ENCODE measurements at places on chromosomes 6 and 20. TPM values are rescaled to one million over a fixed set of nuclear protein-coding genes. Genes with fewer than 3 reads are reported as not detected.

Gene TFAP2D
- 0.46 TPM for total RNA-seq

Gene AVP
- not detected for total RNA-seq

Gene CLPSL2
- not detected for total RNA-seq

Gene TREML2
- not detected for total RNA-seq

Gene CD109
- 46.1 TPM for total RNA-seq

Gene DEFB124
- total RNA-seq: not detected

Gene IRF4
- not detected for total RNA-seq

Gene OPN5
- not detected for total RNA-seq

Gene RAET1L
- total RNA-seq: not detected

Gene HLA-G
- 0.26 TPM for total RNA-seq

Gene PPP1R18
- 55.1 TPM for total RNA-seq

Gene GABRR1
- not detected for total RNA-seq

Gene NOX3
- total RNA-seq: not detected

Gene HLA-DMB
- total RNA-seq: 0.07 TPM

Gene ZSCAN23
- total RNA-seq: 4.7 TPM

Gene KHDC1
- total RNA-seq: 3.5 TPM

Gene SCUBE3
- 153 TPM for total RNA-seq

Gene RAET1E
- total RNA-seq: 0.17 TPM

Gene WDR27
- 20.5 TPM for total RNA-seq

Gene SLC22A23
- total RNA-seq: 4.2 TPM

Gene CPXM1
- 0.33 TPM for total RNA-seq

Gene CRIP3
- 0.39 TPM for total RNA-seq

Gene CNKSR3
- 5.6 TPM for total RNA-seq

Gene MRPS18B
- 34.9 TPM for total RNA-seq

Gene TNFRSF21
- total RNA-seq: 6.3 TPM

Gene PRRT1
- total RNA-seq: 0.39 TPM

Gene ZSCAN9
- 8.3 TPM for total RNA-seq

Gene RAE1
- 29.9 TPM for total RNA-seq

Gene CTCFL
- not detected for total RNA-seq

Gene ASIP
- not detected for total RNA-seq

Gene SLC35D3
- total RNA-seq: not detected

Gene DHX16
- 40.8 TPM for total RNA-seq

Gene CAGE1
- total RNA-seq: 0.07 TPM

Gene SIRT5
- total RNA-seq: 6.2 TPM

Gene TMEM170B
- 2.2 TPM for total RNA-seq

Gene FAXC
- 0.59 TPM for total RNA-seq

Gene C6orf120
- 45.2 TPM for total RNA-seq

Gene KCNK17
- total RNA-seq: not detected

Gene MRAP2
- 2.7 TPM for total RNA-seq

Gene GCNT2
- 2.0 TPM for total RNA-seq

All from smooth muscle cell of the pulmonary artery (primary cell).